HEK293T (cell line): ENCODE measurements at places on chromosomes 6 and 20.

DNA sequence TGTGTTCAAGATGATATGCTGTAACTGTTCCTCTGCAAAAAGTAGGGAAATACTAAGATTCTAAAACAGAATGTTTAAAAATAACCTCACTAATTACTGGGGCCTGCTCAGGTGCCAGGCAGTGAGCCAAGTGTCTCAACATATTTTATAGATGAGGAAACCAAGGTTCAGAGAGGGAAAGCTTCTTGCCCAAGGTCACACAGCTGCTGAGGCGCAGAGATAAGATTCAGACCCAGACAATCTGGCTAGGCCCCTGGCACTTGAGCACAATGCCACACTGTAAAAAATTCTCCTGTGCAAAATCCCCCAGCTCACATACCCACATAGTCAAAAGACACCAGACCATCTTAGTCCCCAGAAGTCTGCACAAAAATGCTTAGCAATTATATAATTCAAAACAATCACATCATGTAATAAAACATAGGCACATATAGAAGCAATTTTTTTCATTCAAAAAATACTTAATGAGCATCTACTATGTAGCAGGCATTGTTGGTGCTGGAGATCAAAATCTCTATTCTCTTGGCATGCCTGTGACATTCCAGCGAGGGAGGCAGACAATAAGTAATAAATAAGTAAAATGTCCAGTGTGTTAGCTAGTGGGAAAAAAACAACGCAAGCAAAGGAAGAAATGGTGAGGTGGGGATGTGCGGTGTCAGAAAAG is 10.3 kb downstream of the PREX1 start:
- no peak for DNase-seq

DNA sequence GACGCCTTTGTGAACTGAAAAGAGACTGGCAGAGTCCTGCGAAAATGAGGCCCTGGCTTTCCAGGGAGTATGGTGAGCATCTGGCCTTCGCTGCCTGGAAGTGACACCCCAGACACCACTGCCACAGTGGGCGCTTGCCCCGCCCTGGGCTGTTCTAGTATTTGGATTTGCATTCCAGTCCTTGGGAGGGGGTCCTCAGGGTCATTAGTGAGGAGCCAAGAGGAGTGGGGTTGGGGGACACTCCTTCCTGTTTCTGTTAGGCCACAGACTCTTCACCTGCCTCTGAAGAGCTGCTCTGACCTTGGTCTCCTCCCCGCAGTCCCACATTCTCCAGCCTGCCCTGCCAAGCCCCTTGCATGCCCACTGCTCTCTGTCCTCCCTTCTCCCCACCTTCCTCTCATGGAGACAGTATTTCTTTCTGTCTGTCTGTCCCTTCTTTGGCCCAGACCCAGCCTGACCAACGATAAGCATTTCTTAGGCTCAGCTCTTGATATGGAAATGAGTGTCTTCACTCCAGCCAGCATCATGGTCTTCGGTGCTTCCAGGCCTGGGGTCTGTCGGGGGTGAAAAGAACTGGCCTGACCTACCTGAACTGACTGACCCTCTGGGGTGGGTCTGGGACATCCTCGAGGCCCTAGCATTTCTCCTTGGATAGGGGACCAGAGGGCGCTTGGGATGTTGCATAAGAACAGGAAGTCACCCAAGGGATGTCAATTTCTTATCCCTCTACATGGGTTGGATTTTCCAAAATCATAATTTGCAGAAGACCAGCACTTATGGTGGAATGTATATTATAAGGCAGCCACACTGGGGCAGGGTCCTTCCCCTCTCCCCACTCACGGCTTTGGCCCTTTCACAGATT is 19.4 kb downstream of the SLC9A8 start:
- DNase-seq = no peak

- no peak for DNase-seq
These were observed 274.3 kb downstream of the QKI start for GRCh38 chr6:163688739-163689362.

- DNase-seq = no peak
These were observed 159.3 kb downstream of the CDKAL1 start for GRCh38 chr6:20693466-20694063.

DNA sequence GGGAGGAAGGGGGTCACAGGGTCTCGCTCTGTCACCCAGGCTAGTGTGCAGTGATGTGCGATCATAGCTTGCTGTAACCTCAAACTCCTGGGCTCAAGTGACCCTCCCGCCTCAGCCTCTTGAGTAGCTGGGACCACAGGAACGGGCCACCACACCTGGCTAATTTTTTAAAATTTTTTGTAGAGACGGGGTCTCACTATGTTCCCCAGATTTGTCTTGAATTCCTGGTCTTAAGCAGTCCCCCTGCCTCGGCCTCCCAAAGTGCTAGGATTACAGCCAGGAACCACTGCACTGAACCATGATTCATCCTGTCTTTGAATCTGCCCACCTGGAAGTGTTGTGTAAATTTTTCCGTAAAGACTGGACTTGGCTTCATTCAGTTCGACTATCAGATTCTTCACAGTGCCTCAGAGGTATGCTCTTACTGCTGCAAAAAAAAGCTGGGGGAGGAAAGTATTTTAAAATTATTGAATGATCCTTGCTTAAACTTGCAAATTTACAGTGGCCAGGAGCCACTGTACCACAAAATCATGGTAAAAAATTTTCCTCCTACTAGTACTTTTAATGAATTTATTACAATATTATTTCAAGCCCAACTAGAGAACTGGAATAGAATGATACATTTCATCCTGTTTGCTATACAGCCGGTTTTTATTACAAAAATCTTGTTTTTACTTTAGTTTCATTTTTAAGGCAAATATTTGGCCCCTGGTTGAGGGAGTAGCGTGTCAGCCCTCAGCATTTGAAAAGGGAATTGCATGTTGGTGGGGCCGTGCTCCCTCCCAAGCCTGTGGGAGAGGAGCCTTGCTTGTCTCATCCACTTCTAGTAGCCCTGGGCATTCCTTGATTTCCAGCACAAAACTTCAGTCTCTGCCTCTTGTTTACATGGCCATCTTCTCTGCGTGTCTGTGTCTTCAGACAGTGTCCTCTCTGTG is 202.5 kb upstream of the SGK1 start:
- DNase-seq = no peak

DNA sequence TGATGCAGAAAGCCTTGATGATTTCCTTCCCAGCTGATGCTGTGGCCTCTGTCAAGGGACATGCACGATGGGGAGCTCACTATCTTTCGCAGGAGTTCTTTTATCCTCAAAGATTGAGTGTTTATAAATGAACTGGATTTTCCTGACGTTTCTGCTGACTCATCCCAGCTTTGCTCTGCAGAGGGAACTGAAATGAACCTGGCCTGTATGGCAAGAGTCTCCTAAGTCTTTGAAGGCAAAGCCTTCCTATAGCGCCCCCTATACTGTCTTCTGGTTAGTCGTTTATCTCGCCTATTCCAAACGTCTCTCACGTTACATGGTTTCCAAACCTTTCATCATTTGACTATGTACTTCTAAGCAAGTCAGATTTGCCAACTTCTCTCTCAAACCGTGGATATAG is 565.3 kb downstream of the KIF16B start:
- DNase-seq = no peak

- no peak for DNase-seq
These were observed 199.0 kb downstream of the JARID2 start for GRCh38 chr6:15444881-15445280.

- DNase-seq = no peak
These were observed 264.4 kb downstream of the BTBD9 start for GRCh38 chr6:38375341-38375740.

DNA sequence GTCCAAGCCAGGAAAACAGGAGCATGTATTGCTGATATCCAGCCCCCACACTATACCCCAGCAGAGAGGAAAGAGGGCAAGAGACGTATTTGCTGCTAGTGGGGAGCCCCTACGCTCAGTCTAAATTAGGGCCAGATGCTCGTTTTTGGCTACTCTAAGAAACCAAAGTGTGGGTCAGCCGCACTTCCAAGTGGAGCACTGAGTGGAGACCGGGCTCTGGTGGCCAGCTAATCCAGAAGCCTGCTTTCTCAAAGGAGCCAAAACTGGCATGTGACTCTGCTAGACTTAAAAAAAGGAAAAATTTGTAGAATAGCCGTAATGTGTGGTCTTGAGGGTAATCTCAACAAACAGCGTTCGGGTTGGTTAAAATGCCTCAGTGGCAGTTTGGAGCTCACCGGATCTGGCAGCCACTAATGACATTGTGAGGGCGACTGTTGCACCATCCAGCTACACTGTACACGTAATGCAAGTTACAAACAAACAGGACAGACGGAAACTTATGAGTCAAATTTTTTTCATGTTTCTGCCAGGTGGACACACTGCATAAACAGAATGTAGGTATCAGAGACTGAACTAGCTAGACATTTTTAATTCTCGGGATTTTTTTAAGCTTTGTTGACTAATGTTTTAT is 230.9 kb downstream of the FOXC1 start:
- DNase-seq = no peak

DNA sequence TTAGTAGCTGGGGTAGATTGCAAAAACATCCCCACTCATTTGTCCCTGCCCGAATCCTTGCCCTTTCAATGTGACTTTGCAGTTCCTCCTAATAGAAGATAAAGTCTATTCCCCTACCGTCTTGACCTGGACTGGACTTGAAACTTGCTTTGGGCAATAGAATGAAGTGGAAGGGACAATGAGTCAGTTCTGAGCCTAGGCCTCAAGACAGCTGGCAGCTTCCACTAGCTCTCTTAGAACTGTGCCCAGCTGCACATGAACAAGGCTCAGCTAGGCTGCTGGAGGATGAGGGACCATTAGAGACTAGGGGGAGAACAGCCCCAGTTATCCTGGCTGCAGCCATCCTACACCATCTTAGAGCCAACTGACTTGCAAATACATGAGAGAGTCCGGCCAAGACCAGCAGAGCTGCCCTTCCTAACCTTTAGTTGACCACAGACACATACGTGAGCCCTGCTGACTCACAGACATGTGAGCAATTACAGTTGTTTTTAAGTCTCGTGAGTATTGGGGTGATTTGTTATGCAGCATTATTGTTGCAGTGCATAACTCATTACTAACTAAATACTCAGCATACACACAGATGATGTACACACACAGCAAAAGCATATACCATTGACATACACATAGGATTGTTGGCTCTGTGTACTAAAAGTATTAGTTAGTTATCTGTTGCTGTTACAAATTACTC is 105.5 kb downstream of the DHX35 start:
- no peak for DNase-seq

DNA sequence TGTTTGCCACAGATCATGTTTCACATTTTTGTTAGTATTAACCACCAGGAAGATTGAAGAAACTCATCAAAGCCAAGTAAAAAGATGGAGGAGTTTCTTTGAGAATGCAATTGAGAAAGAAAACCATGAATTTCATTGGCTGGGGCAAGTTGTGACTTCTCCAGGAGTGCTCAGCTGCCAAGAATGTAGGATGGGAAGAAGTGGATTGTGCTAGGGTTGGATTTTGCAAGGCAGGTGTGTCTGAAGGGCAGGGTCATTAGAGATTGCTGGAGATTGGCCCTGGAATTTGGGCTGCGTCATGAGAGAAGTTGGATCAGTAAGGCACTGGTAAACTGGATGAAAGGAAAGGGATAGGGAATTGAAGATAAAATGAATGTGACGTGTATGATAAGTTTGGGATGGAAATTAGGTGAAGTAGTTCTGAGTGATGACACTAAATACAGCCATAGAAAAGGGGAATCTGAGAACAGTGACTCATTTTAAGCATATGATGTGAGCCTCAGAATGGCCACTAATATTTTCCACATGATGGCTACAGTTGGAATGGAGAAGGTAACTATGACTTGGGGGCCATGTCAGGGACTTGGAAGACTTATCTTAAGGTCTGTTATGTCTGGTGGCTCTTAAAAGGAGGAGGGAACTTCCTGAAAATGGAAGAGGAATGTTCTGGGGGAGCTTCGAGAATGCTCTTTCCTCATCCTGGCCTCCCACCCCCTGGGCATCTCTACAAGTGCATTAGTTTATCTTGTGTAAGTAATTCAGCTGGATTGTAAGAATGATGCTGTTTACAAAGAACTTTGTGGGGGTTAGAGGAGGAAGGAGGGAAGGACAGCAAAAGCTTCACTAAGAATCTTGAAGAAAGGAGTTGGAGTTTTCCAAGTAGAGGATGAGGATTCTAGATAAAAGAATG is 27.8 kb upstream of the ERVFRD-1 start:
- DNase-seq = no peak

- no peak for DNase-seq
These were observed 356.8 kb upstream of the ARID1B start for GRCh38 chr6:156420172-156420993.
